Anterior cingulate cortex (tissue), 58 donors: ENCODE measurements at places on chromosomes 13 and 19.

DNA sequence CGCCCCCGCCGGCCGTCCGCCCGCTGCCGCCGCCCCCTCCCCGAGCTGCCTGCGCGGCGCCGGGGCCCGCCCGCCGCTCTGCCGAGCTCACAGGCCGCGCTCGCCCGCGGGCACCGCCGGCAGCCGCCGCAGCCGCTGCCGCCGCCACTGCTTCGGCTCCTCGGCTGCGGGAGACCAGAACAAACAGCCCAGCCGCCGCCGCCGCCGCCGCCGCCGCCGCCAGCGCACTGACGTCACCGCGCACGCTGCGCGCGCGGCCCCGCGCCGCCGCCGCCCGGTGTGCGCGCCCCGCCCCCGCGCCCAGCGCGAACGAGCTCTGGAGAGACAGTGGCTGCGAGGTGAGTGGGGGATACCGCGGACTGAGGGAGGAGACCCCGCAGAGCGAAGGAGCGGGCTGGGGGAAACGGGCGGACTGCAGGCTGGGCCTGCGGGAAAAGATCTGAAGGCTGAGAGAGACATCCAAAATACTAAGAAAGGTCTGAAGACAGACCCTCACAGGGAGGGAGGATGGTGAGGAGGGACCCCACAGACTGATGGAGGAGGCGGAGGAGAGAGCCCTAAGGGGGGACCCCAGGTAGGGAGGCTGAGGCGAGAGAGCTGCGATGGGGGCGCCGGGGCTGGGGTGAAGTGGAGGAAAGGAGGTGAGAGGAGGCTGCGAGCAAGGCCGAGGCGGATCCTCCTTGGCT lies at the start of gene BRD4:
Gene BRD4 (minus strand): TSS at position 229 of the 686 bp plus-strand sequence. CDS start 59,440 bp downstream, outside the sequence.
- peak; percentile 39 for DNase-seq

DNA sequence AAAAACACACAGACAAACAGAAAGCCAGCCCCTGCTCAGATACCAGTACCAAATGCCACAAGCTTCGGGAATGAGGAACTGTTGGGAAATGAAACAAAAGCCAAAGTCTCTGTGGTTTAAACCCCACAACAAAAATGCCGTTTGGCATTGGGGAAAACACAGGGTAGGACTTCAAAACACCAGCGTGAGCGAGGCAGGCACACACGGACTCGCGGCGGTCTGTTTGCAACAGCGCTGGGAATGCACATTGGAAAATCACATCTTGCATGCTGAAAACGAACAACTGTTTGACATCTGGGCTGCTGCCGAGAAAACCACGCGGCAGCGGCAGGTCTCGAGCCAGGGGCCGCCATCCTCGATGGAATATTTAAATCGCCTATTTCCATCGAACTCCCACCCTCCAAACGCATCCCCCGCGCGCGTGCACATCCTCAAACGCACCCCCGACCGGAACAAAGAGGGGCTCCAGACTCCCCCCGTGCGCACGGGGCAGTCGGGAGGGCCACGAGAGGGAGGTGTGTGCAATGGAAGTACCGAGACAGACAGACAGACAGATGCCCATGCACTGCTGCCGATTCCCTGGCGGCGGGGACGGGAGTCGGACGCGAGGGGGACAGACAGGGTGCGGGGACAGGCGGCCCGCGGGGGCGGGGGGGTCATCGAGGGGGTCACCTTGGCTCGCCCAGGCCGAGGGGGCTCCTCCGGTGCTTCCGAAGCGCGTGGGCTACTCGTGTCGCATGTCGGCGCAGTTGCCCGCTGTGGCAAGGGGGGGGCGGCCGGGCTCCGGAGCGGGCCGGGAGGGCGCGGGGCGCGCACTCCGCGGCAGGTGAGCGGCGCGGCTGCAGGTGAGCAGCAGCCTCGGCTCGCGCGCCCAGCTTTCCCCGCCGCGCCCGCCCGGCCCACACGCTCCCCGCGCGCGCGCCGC lies at the start of gene GPR12:
Gene GPR12 (minus strand): TSS at position 880 of the 925 bp plus-strand sequence. CDS start 959 bp downstream, outside the sequence.
- no peak for DNase-seq

DNA sequence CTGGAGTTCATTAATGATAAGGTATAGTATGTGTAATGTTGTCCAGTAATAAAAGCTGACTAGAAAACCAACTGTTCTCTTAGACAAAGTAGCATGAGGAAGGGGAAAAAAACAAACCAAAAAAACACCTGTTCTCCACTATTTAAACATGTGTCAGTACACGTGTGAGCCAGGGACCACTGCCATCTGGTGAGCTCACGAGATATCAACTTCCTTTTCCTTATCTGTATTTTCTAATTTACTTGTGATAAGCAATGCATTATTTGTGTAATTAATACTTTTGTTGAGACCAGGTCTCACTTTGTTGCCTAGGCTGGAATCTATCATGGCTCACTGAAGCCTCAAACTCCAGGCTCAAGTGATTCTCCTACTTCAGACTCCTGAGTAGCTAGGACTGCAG lies 4.3 kb upstream of the SIX5 start:
- no peak for DNase-seq

DNA sequence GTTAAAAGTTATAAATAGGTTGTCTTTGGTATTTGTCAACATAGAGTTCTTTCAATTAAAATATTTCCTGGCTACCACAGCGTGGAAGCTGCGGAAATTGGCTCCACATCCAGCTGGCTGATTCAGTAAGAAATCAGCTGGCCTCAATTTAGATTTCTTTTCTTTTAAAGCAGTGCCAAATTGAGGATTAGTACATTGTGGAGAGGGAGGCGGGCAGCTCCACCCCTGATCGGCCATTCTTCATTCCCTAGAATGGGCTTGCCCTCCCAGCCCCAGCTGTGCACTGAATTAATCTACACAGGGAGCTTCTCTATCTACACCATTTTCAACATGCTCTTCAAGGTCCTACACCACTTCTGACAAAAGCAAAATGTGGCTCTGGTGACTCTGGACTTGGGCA lies 624.8 kb downstream of the DACH1 start:
- no peak for DNase-seq

DNA sequence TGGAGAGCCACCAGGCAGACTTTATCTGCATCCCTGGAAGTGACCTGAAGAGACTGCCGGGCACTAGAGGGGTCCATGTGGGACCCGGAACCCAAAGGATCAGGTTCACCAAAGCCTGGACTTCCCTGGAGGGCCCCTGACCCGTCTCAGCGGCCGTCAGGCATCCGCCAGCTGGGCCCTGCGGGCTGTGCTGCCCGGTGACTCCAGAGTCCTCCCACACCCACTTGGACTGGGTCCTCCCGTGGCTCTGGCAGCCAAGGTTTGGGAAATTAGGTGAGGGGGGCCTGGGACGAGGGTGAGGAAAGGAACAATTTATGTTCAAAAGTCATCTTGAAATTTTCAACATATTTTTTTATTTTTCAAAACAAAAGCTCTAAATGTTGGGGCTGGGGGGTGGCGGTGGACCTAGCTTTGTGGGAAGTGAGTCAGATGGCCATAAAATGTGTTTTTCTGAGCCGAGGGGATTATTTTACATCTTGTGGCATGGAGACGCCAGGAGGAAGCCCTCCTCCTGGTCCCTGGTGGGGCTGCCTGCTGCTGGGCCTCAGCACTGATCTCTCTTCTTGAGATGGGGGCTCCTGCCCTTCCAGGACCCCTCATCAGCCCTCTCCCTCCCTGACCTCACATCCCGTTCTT lies 20.2 kb downstream of the CEBPA start:
- DNase-seq, result no peak

- no peak for DNase-seq
Measured at GRCh38 chr13:92590503-92590908, 636.1 kb upstream of the GPC6 start.

GRCh38 chr13:81540777-81541176 lies 1199.9 kb upstream of the SPRY2 start:
- DNase-seq, result no peak

- no peak for DNase-seq
Measured at GRCh38 chr13:75704194-75704926, 68.2 kb downstream of the LMO7 start.
